ENCODE measurements at places on chromosomes 7 and 10. TPM values are rescaled to one million over a fixed set of nuclear protein-coding genes. Genes with fewer than 3 reads are reported as not detected.

DNA sequence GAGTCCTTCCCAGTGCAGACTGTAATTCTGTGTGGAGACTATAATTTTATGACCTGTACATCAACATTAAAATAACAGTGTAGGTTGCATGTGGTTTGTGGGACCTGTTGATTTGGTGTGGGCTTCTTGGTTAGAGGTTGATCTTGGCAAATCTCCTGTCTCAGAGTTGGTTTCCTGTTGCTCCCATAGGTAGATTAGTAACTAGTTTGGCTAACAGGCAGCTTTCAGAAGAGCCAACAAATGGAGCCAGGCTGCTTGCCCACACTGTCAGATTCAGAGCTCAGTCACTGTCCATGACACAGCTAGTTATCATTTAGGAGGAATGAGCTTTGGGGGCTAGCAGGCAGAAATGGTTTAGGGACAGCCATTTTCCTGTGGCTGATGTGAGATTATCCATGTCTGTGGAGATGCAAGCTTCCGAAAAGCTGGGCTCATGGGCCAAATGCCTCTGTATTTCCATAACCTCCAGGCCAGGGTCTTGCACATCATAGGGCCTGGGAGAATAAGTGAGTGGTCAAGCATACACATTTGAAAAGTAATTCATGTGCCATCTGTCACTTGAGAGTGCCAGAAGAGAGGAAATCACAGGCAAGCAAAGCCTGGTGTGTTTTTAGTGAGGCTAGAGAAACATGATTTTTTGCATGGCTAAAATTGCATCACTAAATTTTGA lies 33.4 kb downstream of the CCM2 start:
- H3K36me3 ChIP-seq = peaks cover 7% of the 10 kb centered on the region
- DNase-seq = no peak
- H3K27me3 ChIP-seq = no peaks in the 10 kb centered on the region
- no peak overlapping the region for H3K4me3 ChIP-seq

MBL2 gene
- not detected for total RNA-seq

DNA sequence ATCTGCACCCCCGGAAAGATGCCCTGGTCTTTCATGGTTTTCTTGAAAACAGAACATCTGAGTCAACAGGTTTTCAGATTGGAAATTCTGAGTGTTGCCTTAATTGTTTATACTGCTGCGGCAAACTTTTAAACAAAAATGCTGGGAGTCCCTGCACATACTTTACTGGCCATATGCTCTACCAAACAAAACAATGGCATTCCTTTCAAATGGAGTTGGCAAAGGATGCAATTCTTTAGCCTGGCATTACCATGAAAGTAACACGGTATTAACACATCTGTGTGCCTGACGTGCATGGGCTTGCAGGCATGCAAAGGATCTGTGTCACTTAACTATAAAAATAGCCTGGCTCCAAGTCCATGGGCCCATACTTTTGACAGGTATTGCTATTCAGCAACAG lies 4.2 kb downstream of the INHBA start:
- peak overlapping the region; percentile 46 for H3K4me3 ChIP-seq
- H3K36me3 ChIP-seq = no peaks in the 10 kb centered on the region
- peaks cover 10% of the 10 kb centered on the region for H3K4me1 ChIP-seq
- no peak overlapping the region for H3K27ac ChIP-seq
- DNase-seq = no peak
- peaks cover 15% of the 10 kb centered on the region for H3K27me3 ChIP-seq

- no peaks in the 10 kb centered on the region for H3K27me3 ChIP-seq
- H3K27ac ChIP-seq = no peak overlapping the region
- no peak for DNase-seq
- no peaks in the 10 kb centered on the region for H3K4me1 ChIP-seq
- H3K36me3 ChIP-seq = no peaks in the 10 kb centered on the region
Observed at GRCh38 chr10:92662848-92663247, 26.9 kb upstream of the HHEX start.

GRCh38 chr7:132687981-132688383 lies 111.7 kb upstream of the PLXNA4 start:
- H3K36me3 ChIP-seq = no peaks in the 10 kb centered on the region
- no peak overlapping the region for H3K4me3 ChIP-seq
- no peak for DNase-seq
- no peak overlapping the region for H3K27ac ChIP-seq
- no peaks in the 10 kb centered on the region for H3K4me1 ChIP-seq

- no peaks in the 10 kb centered on the region for H3K27me3 ChIP-seq
- peak within 1 kb of the TSS; percentile 100 for H3K4me3 ChIP-seq
- H3K27ac ChIP-seq = peak within 1 kb of the TSS; percentile 99
- H3K36me3 ChIP-seq = peaks cover 17% of the 10 kb centered on the region
- H3K4me1 ChIP-seq = peaks cover 52% of the 10 kb centered on the region
Observed at GRCh38 chr7:44044315-44045225, at the start of gene DBNL. Gene DBNL, plus strand, starts transcription at chr7:44044702. Its CDS starts 36 bp downstream, at chr7:44044738.

- H3K4me1 ChIP-seq = no peaks in the 10 kb centered on the region
- no peak overlapping the region for H3K27ac ChIP-seq
- no peak for DNase-seq
- no peak overlapping the region for H3K4me3 ChIP-seq
- H3K27me3 ChIP-seq = no peaks in the 10 kb centered on the region
- no peaks in the 10 kb centered on the region for H3K36me3 ChIP-seq
Observed at GRCh38 chr10:49744924-49745605, 17.1 kb downstream of the OGDHL start.

- H3K4me1 ChIP-seq = peaks cover 11% of the 10 kb centered on the region
- no peaks in the 10 kb centered on the region for H3K27me3 ChIP-seq
- peaks cover 42% of the 10 kb centered on the region for H3K36me3 ChIP-seq
- no peak for DNase-seq
- no peak overlapping the region for H3K4me3 ChIP-seq
Observed at GRCh38 chr7:30559611-30560010, 35.1 kb upstream of the GARS1 start.

SDK1 gene
- total RNA-seq = 10.0 TPM

DNA sequence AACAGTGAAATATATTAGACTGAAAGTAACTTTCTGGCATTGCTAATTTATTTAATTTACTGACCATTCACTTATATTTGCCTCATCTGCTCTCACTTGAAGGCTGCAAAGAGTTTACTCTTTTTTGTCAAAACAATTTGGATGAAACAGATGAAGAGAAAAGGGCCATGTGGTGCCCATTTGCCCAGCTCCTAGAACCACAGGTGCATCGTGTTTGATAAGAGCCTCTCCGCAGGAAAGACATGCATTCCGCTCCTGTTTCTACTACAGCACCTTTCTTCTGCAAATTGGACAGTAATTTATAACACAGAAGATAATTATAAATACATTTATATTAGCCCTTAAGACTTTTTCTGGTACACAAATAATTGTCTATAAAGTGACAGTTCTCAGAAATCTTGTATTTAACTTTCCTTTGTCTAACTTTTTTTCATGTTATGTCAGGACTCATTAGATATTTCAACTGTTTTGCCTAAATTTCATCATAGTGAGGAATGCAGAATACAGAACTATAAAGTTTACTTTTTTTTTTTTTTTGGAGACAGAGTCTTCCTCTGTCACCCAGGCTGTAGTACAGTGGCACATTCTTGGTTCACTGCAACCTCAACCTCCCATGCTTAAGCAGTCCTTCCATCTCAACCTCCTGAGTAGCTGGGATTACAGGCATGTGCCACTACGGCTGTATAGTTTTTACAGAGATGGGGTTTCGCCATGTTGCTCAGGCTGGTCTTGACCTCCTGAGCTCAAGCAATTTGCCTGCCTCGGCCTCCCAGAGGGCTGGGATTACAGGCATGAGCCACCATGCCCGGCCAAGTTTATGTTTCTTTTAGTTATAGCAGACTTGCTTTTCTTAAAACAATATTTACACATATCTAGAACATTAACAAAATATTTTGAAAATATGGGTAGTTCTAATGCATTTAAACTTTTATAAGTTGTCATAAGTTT lies 869 bp downstream of the LAMB4 start:
- H3K36me3 ChIP-seq = no peaks in the 10 kb centered on the region
- no peak overlapping the region for H3K27ac ChIP-seq
- H3K27me3 ChIP-seq = no peaks in the 10 kb centered on the region
- H3K4me3 ChIP-seq = no peak overlapping the region

GRCh38 chr10:5832946-5833345 lies 19.7 kb upstream of the GDI2 start:
- H3K27me3 ChIP-seq = no peaks in the 10 kb centered on the region
- no peaks in the 10 kb centered on the region for H3K36me3 ChIP-seq
- no peaks in the 10 kb centered on the region for H3K4me1 ChIP-seq
- no peak overlapping the region for H3K27ac ChIP-seq
- no peak for DNase-seq

DNA sequence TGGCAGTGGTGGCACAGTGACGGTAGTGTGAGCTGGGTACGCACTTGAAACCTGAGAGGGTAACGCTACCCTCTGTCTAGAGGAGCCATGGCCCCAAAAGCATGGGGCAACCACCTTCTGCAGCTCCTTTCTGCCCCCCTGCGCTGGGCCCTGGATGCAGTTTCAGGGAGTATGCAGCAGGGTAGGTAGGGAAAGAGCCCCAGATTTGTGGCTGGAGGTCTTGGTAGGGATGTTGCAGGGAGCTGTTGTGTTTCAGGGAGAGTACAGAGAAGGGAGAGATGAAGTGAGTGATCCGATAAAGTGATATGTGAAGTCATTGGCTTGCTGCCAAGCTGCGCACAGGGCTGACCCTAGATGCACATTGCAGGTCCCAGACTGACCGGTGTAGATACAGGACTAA lies 2.7 kb upstream of the PGAM2 start:
- DNase-seq = peak; percentile 39
- H3K27me3 ChIP-seq = no peaks in the 10 kb centered on the region
- peaks cover 10% of the 10 kb centered on the region for H3K36me3 ChIP-seq
- peaks cover 42% of the 10 kb centered on the region for H3K4me1 ChIP-seq

GRCh38 chr10:108913300-108913699 lies 1010.0 kb downstream of the XPNPEP1 start:
- DNase-seq = no peak
- H3K4me1 ChIP-seq = peaks cover 12% of the 10 kb centered on the region
- H3K27ac ChIP-seq = no peak overlapping the region

GRCh38 chr7:53237344-53237913 lies 202.0 kb downstream of the POM121L12 start:
- H3K4me1 ChIP-seq = no peaks in the 10 kb centered on the region
- H3K36me3 ChIP-seq = no peaks in the 10 kb centered on the region
- no peaks in the 10 kb centered on the region for H3K27me3 ChIP-seq
- no peak overlapping the region for H3K27ac ChIP-seq
- DNase-seq = no peak

- no peak for DNase-seq
- no peaks in the 10 kb centered on the region for H3K4me1 ChIP-seq
- no peaks in the 10 kb centered on the region for H3K27me3 ChIP-seq
- no peaks in the 10 kb centered on the region for H3K36me3 ChIP-seq
- H3K4me3 ChIP-seq = no peak overlapping the region
Observed at GRCh38 chr10:29199339-29199738, 89.5 kb upstream of the LYZL1 start.

OPN4 gene
- not detected for total RNA-seq

DNA sequence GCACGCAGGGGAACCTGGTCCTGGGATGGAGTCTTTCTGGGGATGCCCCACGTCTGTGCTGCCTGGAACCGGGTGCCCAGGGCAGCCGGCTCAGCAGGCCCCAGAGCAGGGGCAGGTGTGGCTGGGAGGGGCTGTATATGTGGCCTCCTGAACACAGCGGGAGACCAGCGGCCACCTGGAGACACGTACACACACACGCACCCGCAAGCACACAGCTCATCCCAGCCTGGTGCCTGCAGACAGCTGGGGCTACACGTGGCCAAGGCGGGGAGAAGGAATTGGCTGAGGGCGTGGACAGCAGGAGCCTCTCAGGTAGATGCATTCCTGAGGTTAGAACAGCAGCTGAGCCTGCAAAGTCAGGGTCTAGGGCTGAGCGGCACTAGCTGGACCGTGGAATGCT lies 14.0 kb downstream of the ADAM8 start:
- no peak overlapping the region for H3K4me3 ChIP-seq
- no peaks in the 10 kb centered on the region for H3K36me3 ChIP-seq
- peaks cover 53% of the 10 kb centered on the region for H3K4me1 ChIP-seq
- no peak overlapping the region for H3K27ac ChIP-seq
- DNase-seq = no peak

- no peaks in the 10 kb centered on the region for H3K27me3 ChIP-seq
- no peak for DNase-seq
- H3K4me1 ChIP-seq = no peaks in the 10 kb centered on the region
- H3K4me3 ChIP-seq = no peak overlapping the region
- H3K36me3 ChIP-seq = no peaks in the 10 kb centered on the region
Observed at GRCh38 chr7:28532181-28532580, 119.9 kb downstream of the CREB5 start.

DNA sequence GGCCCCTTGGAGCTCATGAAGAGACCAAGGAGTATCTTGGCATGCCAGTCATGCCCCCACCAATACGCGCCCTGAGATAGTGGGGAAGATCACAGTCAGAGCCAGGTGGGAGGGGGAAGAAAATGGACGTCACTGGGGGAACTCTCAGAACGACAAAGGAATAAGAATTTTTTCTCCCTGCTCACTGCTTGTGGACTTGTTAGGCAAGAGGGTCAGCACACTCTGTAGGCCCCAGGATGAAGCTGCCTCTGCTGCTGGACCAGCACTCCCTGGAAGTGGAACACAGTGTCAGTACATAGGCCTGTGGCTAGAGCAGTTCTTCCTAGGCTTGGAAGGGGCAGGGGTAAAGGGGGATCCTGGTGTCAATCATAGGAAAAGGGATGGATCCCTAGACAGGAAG lies 46.5 kb downstream of the DRGX start:
- H3K36me3 ChIP-seq = no peaks in the 10 kb centered on the region
- H3K27ac ChIP-seq = no peak overlapping the region
- no peak for DNase-seq
- H3K4me1 ChIP-seq = no peaks in the 10 kb centered on the region

SYT15 gene
- total RNA-seq = 34.5 TPM

TMEM229A gene
- total RNA-seq = not detected

GRCh38 chr10:124680675-124681074 lies 63.5 kb downstream of the FAM53B start:
- H3K36me3 ChIP-seq = peaks cover 21% of the 10 kb centered on the region
- peak overlapping the region; percentile 56 for H3K27ac ChIP-seq
- no peaks in the 10 kb centered on the region for H3K27me3 ChIP-seq
- H3K4me3 ChIP-seq = no peak overlapping the region
- peaks cover 86% of the 10 kb centered on the region for H3K4me1 ChIP-seq

DNA sequence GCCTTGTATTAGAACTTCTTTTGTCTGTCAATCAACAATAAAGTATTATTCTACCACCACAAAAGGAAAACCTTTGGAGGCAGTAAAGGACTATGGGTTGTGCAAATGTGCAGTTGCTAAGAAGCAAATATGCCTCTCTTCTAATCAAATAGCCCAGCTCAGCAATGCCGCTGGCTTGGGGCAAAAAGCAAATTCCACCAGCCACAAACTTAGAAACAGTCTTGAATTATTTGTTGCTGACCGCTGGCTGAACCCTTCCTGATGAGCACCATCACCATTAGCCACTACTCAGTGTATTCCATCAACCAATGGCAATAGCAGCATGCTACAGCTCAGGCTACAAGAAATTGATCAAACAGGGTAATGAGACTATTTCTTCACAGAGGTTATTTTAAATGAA lies 51.0 kb downstream of the SKAP2 start:
- no peak overlapping the region for H3K4me3 ChIP-seq
- H3K27me3 ChIP-seq = no peaks in the 10 kb centered on the region
- H3K4me1 ChIP-seq = peaks cover 7% of the 10 kb centered on the region
- H3K27ac ChIP-seq = no peak overlapping the region
- H3K36me3 ChIP-seq = no peaks in the 10 kb centered on the region
